ENCODE measurements at places on chromosomes 16 and 17. TPM values are rescaled to one million over a fixed set of nuclear protein-coding genes. Genes with fewer than 3 reads are reported as not detected.

DNA sequence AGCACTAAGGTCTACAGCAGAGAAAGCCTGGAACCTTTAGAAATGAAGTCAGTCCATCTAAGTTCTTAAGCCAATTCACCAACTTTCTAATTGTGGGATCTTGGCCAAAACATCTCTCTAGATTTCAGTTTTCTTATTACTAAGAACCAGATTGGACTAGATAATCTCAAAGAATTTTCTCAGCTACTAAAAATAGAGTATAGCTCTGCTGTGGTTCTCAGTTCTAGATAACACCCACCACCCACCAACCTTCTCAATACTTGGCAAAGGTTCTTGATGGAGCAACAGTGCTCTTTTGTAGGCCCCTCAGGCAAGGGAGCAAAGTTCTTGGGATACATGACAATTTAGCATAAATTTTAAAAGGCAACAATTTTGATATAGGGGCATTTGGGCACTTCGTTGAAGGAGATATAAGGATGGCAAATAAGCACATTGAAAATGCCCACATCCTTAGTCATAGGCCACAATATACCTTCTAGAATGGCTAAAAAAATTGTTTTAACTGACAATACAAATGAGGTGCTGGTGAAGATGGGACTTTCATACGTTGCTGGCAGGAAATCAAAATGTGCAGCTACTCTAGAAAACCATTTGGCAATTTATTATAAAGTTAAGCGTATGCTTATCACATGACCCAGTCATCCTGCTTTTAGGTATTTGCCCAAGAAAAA is 74.4 kb upstream of the TMEM132E start:
- no peak for DNase-seq

DNA sequence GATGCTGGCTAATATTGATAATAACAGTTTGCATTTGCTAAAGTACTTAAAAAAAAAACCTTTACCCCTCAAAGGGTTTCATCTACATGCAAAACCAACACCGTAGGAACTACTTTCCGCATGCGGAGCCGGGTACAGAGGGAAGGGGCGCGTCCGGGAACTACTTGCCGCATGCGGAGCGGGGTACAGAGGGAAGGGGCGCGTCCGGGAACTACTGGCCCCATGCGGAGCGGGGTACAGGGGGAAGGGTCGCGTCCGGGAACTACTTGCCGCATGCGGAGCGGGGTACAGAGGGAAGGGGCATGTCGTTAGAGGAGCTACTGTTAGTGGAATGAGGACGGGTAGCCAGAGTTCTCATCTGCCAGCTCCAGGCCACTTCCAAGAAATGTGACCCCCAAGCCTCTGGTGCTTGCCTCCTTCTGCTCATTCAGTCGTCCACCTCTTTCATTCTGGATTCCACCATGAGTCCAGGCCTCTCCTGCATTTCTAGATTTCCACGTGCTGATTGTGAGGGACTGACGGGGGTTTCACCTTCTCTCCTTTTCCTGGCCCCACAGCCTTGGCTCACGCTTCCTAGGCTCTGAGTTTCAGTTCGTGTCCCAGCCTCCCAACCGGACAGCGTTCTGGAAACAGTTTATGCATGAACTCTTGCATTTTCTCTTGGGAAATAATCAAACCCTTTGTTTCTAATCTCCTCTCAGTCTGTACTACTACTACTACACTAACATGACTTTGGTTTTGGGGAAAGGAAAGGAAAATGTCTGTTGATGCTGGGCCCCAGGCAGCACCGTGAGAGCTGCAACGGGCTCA is 26.9 kb downstream of the MINK1 start:
- no peak for DNase-seq

DNA sequence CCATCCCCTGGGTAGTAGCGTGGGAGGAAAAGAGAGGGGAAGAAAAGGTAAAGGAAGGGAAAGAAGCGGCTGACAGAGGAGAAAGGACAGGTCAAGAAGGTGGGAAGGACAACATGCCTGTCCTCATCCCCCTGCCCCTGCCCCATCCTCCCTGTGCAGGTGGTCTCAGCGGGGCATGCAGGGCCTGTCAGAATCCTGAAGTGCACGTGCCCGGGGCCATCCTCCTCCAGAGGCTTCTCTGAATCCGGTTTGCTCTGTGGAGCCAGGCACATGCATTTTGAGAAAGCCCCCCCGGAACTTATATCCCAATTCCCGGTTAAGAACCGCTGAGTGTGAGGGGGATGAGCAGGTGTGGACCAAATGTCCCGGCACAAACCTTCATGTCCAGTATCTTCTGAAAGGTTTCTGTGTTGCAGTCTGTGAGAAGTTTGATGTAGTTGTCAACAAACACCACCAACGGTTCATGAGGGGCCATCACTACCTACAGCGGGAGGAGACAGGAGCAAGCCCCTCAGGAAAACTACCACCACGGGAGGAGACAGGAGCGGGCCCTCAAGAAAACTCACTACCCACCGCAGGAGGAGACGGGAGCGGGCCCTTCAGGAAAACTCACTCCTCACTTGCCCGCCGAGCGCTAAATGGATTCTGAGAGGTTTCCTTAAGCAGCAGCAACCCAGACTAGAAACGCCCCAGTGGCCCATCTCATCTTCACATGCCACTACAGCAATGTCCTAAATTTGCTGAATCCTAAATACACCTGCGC is 167.0 kb upstream of the RPH3AL start:
- DNase-seq = no peak

GRCh38 chr17:64497565-64498035 is 746 bp upstream of the POLG2 start:
- DNase-seq = no peak

- DNase-seq = peak; percentile 95
These were observed 37.6 kb downstream of the RNF112 start for GRCh38 chr17:19448341-19449268.

DNA sequence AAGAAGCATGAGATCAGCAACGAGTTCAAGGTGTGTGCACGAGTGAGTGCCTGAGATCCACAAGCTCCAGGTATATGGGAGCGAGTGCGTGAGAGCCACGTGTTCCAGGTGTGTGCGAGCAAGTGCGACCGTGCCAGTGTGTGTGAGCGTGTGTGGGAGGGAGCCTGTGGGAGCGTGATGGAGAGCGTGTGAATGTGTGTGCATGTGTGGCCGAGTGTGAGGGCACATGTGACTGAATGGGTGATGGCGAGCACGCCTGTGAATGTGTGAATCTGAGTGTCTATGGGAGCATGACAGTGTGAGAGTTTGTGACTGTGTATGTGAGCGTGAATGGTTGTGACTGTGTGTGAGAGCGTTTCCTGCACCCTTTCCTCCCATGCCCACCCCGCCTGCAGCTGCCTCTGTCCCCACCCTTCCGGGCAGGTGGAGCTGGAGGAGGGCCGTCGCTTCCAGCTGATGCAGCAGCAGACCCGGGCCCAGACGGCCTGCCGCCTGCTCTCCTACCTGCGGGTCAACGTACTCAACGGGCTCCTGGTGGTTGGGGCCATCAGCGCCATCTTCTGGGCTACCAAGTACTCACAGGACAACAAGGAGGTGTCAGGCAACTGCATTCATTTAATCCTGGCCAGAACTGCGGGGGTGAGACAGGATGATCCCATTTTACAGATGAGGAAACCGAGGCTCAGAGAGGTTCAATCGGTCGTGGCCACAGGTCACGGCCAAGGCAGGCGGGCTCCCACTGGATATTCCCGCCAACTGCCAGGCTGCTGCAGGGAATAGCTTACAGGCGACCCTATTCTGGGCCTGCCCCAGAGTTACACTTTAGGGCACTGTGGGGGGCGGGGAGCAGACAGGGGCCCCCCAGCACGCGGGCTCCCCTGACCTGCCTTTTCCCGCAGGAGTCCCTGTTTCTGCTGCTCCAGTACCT is 3.7 kb downstream of the TMC8 start:
- no peak for DNase-seq

DNA sequence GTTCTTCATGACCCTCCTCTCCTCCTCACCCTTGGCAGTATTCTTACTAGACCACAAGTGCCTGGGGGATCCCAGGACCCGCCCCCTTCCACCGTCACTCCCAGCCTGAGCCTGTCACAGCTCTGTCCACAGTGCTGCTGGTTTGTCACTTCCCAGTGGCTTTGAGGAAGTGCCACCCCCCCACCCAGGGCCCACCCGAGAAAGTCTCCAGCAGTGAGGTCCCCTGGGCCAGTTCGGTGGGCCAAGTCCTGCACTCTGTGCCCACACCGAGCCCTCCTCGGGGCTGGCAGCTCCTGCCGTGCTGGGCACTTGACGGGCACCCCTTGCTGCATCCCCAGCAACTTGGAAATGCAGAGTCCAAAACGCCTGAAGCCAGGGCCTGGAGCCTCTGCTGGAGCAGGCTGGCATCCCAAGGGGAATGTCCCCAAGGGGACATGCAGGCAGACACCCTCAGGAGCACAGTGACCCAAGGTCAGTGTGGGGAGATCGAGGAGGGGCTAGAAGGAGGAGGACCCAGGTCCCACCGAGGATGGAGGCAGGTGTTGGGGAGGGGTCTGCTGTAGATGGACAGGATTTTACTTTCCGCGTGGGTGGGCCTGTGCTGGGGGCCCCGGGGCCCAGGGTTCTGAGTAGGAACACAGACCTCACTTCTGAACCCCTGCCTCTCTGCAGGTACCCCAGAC is 15.5 kb downstream of the MMP15 start:
- no peak for DNase-seq

GRCh38 chr16:75579281-75579834 is 13.2 kb downstream of the GABARAPL2 start:
- DNase-seq = no peak

GRCh38 chr16:88317613-88317965 is 65.2 kb upstream of the ZNF469 start:
- DNase-seq = peak; percentile 62

- no peak for DNase-seq
These were observed 267.3 kb downstream of the MAP2K4 start for GRCh38 chr17:12287953-12288352.

- peak; percentile 53 for DNase-seq
These were observed 14.7 kb downstream of the TNS4 start for GRCh38 chr17:40486522-40487370.

GRCh38 chr16:88539261-88539651 is 30.9 kb upstream of the ZC3H18 start:
- no peak for DNase-seq

DNA sequence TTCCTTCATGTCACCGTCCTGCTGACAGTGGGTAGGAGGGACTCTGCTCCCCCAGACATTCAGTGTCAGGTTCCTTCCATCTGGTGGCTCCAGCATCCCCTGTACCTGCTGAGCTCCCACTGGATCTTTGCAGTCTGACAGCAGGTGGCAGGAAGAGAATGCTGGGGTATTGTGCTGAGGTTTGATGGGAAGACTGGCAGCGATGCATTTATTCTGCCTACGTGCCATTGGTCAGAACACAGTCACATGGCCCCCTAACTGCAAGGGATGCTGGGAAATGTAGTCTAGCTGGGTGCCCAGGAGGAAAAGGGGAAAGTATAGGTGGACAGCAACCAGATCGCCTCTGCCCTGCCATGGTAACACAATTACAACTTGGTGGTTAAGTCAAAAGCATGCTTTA is 44.4 kb downstream of the IRX3 start:
- no peak for DNase-seq

GRCh38 chr17:34781571-34782108 is 179.6 kb downstream of the CCT6B start:
- peak; percentile 4 for DNase-seq

- no peak for DNase-seq
These were observed 52.1 kb upstream of the LYRM9 start for GRCh38 chr17:27945333-27945616.

GRCh38 chr17:73455050-73455687 is 143.4 kb upstream of the CDC42EP4 start:
- DNase-seq = no peak

DNA sequence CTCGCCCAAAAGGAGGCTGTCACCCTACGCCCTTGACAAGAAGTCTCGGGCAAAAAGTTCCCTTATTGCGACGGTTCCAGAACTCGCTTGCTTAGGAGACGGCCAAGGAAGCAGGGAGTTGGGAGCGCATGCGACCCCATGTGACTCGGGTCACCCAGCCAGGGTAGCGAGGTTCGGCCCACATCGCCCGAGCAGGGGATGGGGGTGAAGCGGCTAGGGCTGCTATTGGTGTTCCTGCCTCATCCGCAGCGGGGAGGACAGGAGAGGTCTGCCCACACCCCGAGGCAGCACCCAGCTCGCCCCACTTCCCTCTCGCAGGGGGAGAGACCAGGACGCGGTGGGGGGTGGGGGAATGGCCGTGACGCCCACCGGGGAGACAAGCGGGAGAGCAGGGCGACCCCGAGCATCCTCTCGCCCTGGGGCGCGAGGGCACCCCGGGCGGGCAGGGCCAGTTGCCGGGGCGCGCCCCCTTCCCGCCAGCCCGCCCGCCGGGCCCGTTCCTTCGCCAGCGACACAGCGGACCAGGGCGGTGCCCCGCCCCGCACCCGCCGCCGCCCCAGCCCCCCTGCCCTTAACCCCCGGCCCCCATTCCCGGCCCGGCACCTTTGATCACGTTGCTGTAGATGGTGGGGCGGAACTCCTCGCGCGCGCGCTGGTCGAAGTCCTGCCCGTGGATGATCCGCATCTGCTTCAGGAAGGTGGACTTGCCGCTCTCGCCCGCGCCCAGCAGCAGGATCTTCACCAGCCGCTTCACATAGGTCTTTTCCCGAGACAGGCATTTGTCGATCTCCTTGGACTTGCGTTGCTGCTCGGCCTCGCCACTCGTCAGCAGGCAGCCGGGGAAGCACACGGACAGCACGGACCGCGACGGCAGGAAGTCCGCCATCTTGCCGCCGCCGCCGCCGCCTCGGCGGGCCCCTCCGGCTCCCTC is 567 bp downstream of the GNA13 start:
- DNase-seq = peak; percentile 36

RNF43 gene
- not detected for total RNA-seq

XAF1 gene
- 3.6 TPM for total RNA-seq

SCGB1C2 gene
- not detected for total RNA-seq

KCNH6 gene
- not detected for total RNA-seq

SLC52A1 gene
- not detected for total RNA-seq

TMEM100 gene
- not detected for total RNA-seq

UBALD2 gene
- 25.1 TPM for total RNA-seq

SHBG gene
- 0.67 TPM for total RNA-seq

RHOT2 gene
- 82.0 TPM for total RNA-seq

ADAD2 gene
- not detected for total RNA-seq

TMEM204 gene
- total RNA-seq = 25.8 TPM

ARL5C gene
- not detected for total RNA-seq

SLFN12L gene
- total RNA-seq = not detected

SIAH1 gene
- 11.9 TPM for total RNA-seq

ARHGAP44 gene
- 0.79 TPM for total RNA-seq

C17orf113 gene
- total RNA-seq = not detected

SLC47A2 gene
- total RNA-seq = not detected
